GF-D8 (cell line): ENCODE measurements at places on chromosomes 11 and 22.

- no peak for DNase-seq
Observed at GRCh38 chr22:24134090-24134846, 47.0 kb upstream of the SUSD2 start.

GRCh38 chr11:79860336-79860735 lies 419.5 kb upstream of the TENM4 start:
- no peak for DNase-seq

DNA sequence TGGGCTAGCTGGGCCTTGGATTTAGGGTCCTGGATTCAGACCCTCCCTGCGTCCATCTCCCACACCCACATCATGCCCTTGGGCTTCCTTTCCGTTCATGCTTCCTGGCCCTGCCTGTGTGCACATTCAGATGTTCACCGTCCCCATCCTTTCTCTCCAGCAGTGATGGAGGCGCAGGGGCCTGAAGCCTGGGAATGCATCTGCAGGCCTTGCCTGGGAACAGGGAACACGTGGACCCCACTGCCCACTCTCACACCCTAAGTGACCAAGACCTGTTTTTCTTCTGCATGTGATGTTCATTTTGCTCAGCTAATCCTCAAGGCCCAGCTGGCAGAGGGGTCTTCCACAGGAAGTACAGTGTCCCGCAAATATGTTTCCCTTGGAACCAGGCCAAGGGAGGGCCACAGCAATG lies 91.6 kb upstream of the PARVA start:
- no peak for DNase-seq

- no peak for DNase-seq
Observed at GRCh38 chr11:63939397-63939891, 642 bp downstream of the NAA40 start.

DNA sequence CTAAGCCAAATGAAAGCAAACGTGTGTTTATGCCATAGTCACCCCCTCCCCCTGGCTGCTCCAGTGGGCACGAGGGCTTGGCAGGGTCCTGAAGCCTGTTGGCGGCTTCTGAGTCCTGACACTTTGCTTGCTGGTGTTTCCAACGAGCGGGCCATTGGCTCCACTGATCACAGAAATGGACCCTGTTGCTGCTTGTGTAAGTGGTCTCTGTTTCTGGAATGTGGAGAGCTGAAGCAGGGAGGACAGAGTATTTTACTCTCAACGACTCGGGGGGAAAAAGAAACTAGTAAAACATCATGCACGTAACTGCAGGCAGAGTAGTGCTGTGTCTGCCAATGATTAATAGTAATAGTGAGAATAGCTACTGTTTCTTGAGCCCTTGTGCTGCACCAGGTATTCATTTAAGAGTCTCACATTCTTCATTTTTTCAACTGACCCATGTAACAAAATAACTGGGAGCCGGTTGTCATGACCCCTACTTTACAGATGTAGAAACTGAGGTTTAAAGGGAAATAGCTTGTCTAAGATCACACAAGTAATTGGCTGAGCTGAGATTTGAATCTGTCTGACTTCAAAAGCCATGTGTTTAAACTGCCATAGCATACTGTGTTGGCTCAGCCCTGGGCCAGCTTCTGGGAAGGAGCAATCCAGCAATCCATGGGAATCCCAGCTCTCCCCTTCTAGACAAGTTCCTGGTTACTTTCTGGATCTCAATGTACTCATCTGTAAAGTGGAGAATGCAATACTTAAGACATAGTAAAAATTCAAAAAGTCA lies 526.7 kb downstream of the INSC start:
- DNase-seq = no peak

- DNase-seq = no peak
Observed at GRCh38 chr11:86040919-86041850, 27.7 kb downstream of the PICALM start.

DNA sequence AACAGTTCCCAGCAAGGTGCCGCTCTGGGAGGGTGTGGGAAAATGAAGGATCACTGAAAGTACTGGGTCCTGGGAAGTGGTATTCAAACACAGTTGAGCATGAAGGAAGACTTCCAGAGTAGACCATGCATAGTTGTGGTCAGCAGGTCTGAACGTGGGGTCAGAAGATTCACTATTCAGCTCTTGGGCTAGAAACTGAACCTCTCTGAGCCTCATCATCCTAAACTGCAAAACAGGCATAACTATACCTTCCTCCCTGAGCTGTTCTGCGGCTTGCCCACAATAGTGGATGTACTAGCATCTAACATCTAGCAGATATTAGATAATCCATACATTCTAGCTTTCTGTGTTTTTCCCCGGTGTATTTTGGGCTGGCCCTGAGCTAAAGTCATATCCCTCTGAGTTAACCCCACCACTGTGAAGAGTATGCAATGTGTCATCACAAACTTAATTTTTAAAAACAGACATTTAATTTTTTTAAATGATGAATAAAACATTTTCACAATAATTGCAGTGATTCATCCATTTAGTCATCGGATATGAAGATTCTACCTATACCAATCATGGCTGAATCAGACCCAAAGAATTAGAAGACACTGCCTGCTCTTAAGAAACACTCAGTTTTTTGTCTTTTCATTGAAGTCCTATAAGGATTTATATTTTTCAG lies 179.1 kb downstream of the BLID start:
- DNase-seq = no peak
